Chondrocyte (in vitro differentiated cells): ENCODE measurements at places on chromosomes 12 and 14. TPM values are rescaled to one million over a fixed set of nuclear protein-coding genes. Genes with fewer than 3 reads are reported as not detected.

GRCh38 chr12:110998165-110998564, 77.8 kb upstream of the MYL2 start:
- peaks cover 7% of the 10 kb centered on the region for H3K27me3 ChIP-seq
- DNase-seq = no peak
- peaks cover 2% of the 10 kb centered on the region for H3K36me3 ChIP-seq
- no peaks in the 10 kb centered on the region for H3K4me1 ChIP-seq
- H3K27ac ChIP-seq = no peak overlapping the region
- H3K4me3 ChIP-seq = no peak overlapping the region

POLE gene
- 44.7 to 65.7 TPM (median 48.0 TPM) in 3 replicates for total RNA-seq

DNA sequence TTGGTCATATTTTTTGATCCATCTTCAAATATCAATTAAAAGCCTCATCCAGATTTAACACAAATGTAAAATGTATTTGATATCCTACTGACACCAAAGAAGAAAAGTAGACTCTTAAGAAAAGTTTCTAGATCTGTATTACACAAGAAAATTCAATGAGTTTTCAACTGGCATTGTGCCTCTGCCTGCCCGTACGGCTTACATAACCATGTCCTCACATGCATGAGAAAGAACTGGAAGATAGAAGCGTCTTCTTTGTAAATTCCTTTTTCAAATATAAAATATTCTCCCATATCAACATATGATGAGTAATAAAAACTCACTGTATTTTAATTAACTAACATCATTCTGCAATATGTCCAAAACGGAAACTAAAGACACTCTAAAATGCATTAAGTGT, 7.2 kb downstream of the ANKS1B start:
- no peaks in the 10 kb centered on the region for H3K4me1 ChIP-seq
- H3K4me3 ChIP-seq = no peak overlapping the region
- no peak for DNase-seq

DNA sequence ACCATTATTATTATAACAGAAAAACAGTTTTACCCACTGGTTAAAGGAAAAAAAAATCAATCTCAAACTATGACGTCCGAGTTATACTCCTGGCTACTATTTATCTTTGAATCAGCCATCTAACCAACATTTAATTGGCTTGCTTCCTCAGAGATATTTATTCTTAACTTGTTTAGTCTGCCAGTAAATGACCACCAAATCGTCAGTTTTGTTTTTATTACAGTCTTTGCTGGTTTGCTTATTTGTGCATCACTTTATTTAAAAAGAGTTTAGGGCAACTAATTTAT, 71.2 kb downstream of the RASSF8 start:
- peaks cover 28% of the 10 kb centered on the region for H3K4me1 ChIP-seq
- H3K27me3 ChIP-seq = no peaks in the 10 kb centered on the region
- no peak for DNase-seq
- H3K4me3 ChIP-seq = no peak overlapping the region

GRCh38 chr12:130463818-130464670, 126.4 kb downstream of the PIWIL1 start:
- no peak overlapping the region for H3K27ac ChIP-seq
- no peak for DNase-seq
- no peaks in the 10 kb centered on the region for H3K36me3 ChIP-seq
- H3K4me3 ChIP-seq = no peak overlapping the region
- no peaks in the 10 kb centered on the region for H3K27me3 ChIP-seq

DNAI7 gene
- total RNA-seq = 0.44 TPM in 1 of 3 replicates, not detected in the others

MIP gene
- not detected in 3 replicates for total RNA-seq

MYF6 gene
- total RNA-seq = not detected in 3 replicates

DNA sequence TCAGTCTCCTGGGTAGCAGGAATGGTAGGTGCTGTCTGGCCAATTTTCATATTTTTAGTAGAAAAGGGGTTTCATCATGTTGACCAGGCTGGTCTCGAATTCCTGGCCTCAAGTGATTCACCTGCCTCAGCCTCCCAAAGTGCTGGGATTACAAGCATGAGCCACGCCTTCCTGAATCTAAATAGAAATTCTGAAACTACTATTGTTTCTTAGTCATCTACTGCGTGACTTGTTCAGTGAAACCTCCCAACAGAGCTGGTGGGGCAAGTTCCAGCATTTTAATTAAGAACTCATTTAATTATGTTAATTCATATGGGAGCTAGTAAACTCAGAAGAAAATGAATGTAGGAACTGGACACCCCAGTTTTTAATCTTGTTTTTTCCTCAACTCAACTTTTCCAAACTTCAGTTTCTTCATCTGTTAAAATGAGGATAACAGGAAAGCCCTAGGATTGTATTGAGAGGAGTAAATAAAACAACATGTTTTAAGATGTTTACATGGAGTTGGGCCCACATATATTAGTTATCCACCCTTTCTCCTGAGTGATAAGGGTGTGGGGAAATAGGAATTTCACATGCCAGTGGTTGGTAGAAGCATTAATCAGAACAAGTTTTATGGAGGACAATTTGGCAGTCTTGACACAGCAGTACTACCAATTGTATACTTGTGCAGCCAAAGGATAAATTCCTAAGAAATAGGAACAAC, 335.8 kb upstream of the E2F7 start:
- no peak for DNase-seq
- H3K27me3 ChIP-seq = peaks cover 15% of the 10 kb centered on the region
- peaks cover 6% of the 10 kb centered on the region for H3K4me1 ChIP-seq

DNA sequence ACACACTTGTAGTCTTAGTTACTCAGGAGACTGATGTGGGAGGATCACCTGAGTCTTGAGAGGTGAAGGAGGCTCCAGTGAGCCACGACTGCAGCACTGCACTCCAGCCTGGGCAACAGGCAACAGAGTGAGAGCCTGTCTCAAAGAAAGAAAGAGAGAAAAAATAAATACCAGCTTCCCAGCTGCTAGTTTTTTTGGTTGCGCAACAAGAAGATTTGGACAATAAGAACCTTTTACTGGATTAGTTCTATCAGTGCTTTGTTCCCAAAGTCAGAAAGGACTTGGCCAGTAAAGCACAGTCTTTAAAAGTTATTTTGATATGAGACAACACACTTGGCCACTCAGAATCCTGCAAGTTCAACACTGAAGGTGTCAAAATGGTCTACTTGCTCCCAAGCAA, 768.1 kb upstream of the LRFN5 start:
- H3K27ac ChIP-seq = no peak overlapping the region
- no peak overlapping the region for H3K4me3 ChIP-seq
- H3K36me3 ChIP-seq = no peaks in the 10 kb centered on the region

GRCh38 chr12:113173081-113173698, 12.1 kb downstream of the DDX54 start:
- no peak overlapping the region for H3K4me3 ChIP-seq
- H3K27me3 ChIP-seq = no peaks in the 10 kb centered on the region
- no peak for DNase-seq
- H3K36me3 ChIP-seq = peaks cover 51% of the 10 kb centered on the region
- no peak overlapping the region for H3K27ac ChIP-seq

DEGS2 gene
- total RNA-seq = 0.17 to 0.36 TPM in 2 of 3 replicates, not detected in the other

DNA sequence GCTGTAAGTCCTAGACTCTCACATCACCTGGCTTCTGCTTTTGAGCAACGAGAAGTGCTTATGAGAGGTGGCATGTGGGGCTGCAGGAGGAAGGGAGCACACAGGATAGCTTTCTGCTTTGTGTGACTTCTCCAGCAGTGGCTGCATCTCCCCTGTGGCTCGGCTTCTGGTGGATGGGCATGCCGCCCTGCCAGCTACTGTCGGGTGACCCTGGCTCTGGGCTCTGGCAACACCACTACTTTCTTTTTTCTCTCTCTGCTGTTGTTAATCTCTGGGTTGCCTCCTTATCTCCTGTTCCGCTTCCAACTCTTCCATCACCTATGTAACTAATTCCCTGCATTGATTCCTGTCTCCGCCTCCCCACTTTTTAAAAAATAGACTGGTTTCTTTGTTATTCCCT, 209.1 kb upstream of the DAAM1 start:
- no peak for DNase-seq
- no peaks in the 10 kb centered on the region for H3K36me3 ChIP-seq
- no peaks in the 10 kb centered on the region for H3K27me3 ChIP-seq
- H3K27ac ChIP-seq = no peak overlapping the region
- H3K4me1 ChIP-seq = peaks cover 30% of the 10 kb centered on the region

- H3K36me3 ChIP-seq = no peaks in the 10 kb centered on the region
- peaks cover 11% of the 10 kb centered on the region for H3K27me3 ChIP-seq
- H3K4me1 ChIP-seq = peaks cover 4% of the 10 kb centered on the region
- H3K4me3 ChIP-seq = no peak overlapping the region
Observed at GRCh38 chr12:100668945-100669536, 95.6 kb downstream of the GAS2L3 start.

DNA sequence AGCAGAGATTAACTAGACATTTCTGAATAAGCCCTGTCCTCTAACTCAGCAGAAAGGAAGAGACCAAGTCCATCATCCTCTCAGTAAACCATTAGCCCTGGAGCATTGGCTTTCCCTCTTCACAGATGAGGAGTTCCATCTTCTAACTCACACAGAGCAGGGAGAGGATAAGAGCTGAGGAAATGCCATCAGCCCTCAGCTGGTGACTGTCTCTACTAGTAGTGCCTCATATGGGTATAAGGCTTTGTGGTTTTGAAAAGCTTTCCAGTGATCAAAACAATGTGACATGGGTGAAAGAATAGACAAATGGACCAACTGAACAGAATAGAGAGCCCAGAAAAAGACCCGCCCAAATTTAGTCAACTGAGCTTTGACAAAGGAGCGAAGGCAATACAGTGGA, 197.2 kb upstream of the NUDT4 start:
- H3K4me3 ChIP-seq = no peak overlapping the region
- no peaks in the 10 kb centered on the region for H3K27me3 ChIP-seq
- peaks cover 46% of the 10 kb centered on the region for H3K4me1 ChIP-seq
- H3K27ac ChIP-seq = no peak overlapping the region
- H3K36me3 ChIP-seq = no peaks in the 10 kb centered on the region

SCNN1A gene
- 0.87 to 2.6 TPM (median 1.9 TPM) in 3 replicates for total RNA-seq

- H3K4me3 ChIP-seq = no peak overlapping the region
- no peak overlapping the region for H3K27ac ChIP-seq
- DNase-seq = no peak
- peaks cover 34% of the 10 kb centered on the region for H3K4me1 ChIP-seq
Observed at GRCh38 chr14:76781648-76782051, 20.4 kb downstream of the VASH1 start.

FGF23 gene
- not detected in 3 replicates for total RNA-seq

- no peaks in the 10 kb centered on the region for H3K27me3 ChIP-seq
- no peak overlapping the region for H3K4me3 ChIP-seq
- H3K36me3 ChIP-seq = no peaks in the 10 kb centered on the region
- no peaks in the 10 kb centered on the region for H3K4me1 ChIP-seq
Observed at GRCh38 chr12:74031045-74031444, 506.6 kb upstream of the ATXN7L3B start.

DNA sequence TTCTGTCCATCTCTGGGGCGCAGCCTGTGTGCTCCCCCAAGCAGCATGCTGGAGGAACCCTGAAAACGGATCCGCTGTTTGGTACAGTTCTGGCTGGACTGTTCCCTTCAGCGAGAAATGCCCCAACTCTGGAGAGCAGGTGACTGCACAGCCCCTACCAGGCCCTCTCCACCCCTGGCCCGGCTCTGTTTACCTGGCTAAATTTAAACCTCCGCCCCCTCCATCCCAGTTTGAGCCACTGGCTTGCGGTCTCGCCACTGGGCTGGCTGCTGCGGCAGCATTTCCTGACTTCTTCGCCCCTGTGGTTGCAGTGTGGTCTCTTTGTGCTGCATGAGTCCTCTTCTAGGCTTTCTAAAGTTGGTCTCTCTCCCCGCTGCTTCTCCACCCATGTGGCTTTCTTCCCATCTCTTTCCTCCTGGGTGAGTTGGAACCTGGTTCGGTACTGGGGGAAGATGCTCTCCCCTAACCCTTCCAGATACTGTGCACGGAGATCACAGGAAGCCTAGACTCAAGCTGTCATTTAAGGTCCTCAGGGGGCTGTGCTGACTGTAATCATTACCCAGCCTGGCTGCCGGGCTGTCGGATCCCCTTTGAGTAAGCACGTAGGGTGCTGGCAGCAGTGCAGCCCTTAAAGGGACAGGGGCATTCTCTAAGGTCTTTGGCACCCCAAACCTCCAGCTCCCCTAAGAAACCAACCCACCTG, 60.6 kb downstream of the FBXL14 start:
- H3K4me1 ChIP-seq = peaks cover 69% of the 10 kb centered on the region
- no peak for DNase-seq
- peak overlapping the region; percentile 76 for H3K27ac ChIP-seq
- H3K36me3 ChIP-seq = no peaks in the 10 kb centered on the region
- peak overlapping the region; percentile 80 for H3K4me3 ChIP-seq

MYO1H gene
- total RNA-seq = not detected in 3 replicates

DNA sequence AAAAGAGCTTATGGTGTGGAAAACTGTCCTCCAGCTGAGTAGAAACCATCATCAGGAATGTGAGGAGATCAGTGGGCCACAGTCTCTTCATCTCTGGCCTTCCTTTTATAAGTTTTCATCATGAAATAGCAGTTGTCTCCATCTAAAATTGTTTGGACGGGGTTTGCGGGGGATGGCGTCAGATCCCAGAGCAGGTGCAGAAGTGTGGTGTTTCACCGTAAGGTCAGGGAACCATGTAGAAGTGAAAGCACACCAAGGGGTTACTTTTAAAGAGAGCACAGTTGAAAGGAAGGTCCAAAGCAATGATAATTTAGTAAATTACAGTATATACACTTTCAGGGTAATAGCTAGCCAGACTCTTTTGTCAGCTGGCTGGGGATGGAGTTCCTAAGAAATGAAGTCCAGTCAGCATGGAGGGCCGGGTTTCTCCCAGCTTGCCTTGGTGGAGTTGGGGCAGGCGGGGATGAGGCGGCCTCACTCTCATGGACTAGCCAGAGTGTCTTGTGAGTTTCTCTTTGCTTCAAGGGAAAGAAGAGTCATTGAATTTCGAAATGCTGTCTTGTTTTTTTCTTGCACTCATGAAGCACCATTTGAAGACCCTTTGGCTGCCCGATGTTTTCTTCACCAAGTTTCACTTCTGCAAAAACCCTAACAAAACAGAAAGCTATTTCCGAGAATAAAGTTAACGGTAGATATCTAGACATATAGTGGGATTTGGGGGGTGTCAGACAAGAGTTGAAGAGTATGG, 100.6 kb downstream of the ETV6 start:
- no peak for DNase-seq
- peaks cover 54% of the 10 kb centered on the region for H3K4me1 ChIP-seq
- no peak overlapping the region for H3K27ac ChIP-seq
- H3K36me3 ChIP-seq = no peaks in the 10 kb centered on the region
- no peaks in the 10 kb centered on the region for H3K27me3 ChIP-seq

DNA sequence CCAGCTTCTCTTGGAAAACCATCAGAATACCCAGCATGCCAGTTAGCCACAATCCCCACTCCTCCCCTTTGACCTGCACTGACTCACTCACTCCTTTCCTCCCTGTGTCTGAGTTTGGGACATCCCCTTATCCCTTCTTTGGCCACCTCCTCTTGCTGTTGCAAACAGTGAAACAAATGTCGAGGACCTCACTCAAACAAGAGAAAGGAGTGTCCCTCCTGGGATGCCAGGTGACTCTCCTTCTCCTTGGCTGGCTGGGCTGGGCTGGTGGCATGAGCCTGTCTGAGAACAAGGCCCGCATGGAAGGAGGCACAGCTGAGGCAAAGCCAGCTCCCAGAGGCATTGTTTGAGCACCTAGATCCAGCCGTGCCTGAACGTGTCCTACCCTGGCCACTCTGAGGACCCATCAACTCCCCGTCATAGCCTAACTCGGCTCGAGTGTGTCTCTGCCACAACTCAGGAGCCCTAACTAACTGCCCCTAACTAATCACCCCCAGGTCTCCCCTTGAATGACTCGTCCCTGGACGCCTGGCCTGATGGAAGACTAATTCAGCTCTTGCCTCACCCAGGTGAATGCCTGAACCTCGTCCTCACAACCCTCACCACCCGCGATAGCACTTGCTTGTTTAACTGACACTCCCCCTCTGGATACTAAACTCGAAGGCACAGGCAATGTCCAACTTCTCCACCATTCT, 43.0 kb downstream of the NCOR2 start:
- peak overlapping the region; percentile 64 for H3K27ac ChIP-seq
- H3K36me3 ChIP-seq = peaks cover 3% of the 10 kb centered on the region
- no peak overlapping the region for H3K4me3 ChIP-seq
- no peaks in the 10 kb centered on the region for H3K27me3 ChIP-seq
- no peak for DNase-seq
- peaks cover 36% of the 10 kb centered on the region for H3K4me1 ChIP-seq
